ENCODE measurements at places on chromosomes 6 and 20. TPM values are rescaled to one million over a fixed set of nuclear protein-coding genes. Genes with fewer than 3 reads are reported as not detected.

The DPPA5 gene
- total RNA-seq: not detected

The FOXS1 gene
- total RNA-seq: not detected

The HMGN3 gene
- 18.8 TPM for total RNA-seq

The HUS1B gene
- total RNA-seq: 0.85 TPM
